Large intestine (tissue), 12 donors: ENCODE measurements at places on chromosomes 1 and 21.

DNA sequence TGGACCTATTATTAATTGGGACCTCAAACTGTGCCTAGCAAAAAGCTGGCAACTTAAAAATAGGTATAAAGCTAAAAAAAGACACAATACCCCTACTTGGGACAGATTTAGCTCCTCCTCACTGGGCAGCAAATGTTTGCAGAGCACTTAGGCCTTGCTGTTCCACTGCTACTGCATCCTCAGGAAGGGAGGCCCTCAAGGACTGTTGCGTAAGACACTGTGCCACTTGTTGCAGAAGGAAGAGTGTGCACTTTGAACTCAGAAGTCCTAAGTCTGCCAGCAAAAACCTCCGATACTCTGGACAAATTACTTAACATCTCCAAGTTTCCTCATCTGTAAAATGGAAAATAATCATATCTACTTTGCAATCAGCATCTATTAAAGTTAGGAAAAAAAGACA lies 322.9 kb downstream of the BARHL2 start:
- peak; percentile 51 for DNase-seq

DNA sequence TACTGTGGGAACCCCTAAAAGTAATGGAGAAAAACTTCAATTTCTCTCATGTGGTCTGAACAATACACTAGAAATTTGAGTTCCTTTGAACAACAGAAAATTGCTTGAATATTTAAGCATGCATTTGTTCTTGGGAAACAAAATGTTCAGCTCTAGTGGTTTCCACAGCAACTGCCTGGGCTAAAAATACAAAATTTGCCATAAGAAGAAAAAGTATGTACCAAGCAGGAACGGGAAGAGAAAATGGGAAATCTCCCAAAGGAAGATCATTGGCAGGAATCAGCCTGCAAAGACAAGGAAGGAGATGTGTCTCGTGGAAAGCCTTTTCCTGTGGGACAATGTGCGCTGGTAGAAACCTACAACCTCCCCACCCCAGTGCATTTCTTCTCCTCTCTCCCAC lies 119.0 kb upstream of the DPT start:
- DNase-seq: no peak

- DNase-seq: no peak
Observed at GRCh38 chr1:38028671-38029070, 16.1 kb downstream of the UTP11 start.

DNA sequence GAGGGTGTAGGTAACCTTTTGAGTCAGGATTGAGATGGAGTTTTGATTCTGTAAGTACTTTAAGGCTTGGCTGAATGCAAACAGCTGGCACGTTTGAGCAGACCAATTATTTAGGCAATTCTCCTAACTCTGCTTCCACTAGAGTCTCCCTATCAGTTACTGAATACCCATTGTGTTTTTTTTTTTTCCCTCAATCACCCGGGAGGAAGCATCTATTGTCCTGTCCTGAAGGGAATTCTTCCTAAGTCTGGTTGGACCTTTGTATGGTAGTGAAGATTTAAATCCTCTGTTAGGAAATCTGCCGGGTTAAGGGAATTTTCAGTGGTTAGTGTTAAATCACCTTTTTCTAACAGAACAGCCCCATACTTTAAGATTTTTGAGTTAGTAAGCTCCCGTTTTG lies 571.2 kb upstream of the USP24 start:
- no peak for DNase-seq

DNA sequence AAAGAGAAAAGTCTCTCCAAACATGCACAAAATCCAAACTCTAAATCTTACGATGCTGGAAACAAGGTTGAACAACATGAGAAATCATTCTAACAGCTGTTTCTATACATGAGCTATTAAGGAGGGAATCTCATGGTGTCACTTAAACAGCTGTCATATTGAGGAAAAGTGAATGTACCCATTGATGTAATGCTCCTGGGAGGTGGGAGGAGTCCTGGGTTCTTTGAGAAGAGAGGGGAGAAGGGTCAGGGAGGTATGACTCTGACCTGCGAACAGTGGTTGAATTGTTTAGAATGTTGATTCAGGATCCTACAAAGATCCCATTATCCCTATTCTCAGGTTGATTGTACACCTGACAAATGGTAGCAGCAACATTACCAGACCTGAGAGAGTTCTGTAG lies 49.3 kb downstream of the ZC3H11B start:
- DNase-seq: no peak

- DNase-seq: no peak
Observed at GRCh38 chr1:85148524-85149250, 52.1 kb downstream of the SYDE2 start.
